IMR-90 (cell line): ENCODE measurements at places on chromosomes 5 and 9. TPM values are rescaled to one million over a fixed set of nuclear protein-coding genes. Genes with fewer than 3 reads are reported as not detected.

OR5C1 gene
- not detected in 2 replicates for total RNA-seq

FOXD1 gene
- 3.2 and 6.4 TPM in 2 replicates for total RNA-seq

SUSD3 gene
- 0.28 and 0.54 TPM in 2 replicates for total RNA-seq

DMRTA1 gene
- under 0.01 TPM in 2 replicates for total RNA-seq

TMC1 gene
- not detected in 2 replicates for total RNA-seq

RAB14 gene
- total RNA-seq: 20.1 and 36.1 TPM in 2 replicates

OR1N1 gene
- total RNA-seq: not detected in 2 replicates

LOX gene
- total RNA-seq: 261 and 277 TPM in 2 replicates

WDR38 gene
- not detected in 2 replicates for total RNA-seq

DDX4 gene
- not detected in 2 replicates for total RNA-seq

SOX30 gene
- total RNA-seq: not detected in 2 replicates

PCAT7 gene
- total RNA-seq: not detected in 2 replicates

PDE6A gene
- not detected in 2 replicates for total RNA-seq

C9 gene
- not detected in 2 replicates for total RNA-seq

SLC25A2 gene
- total RNA-seq: 0.28 TPM in 1 of 2 replicates, not detected in the other

ADAMTS6 gene
- total RNA-seq: 160 and 173 TPM in 2 replicates

OR1L1 gene
- total RNA-seq: not detected in 2 replicates

SLC25A48 gene
- not detected in 2 replicates for total RNA-seq

DOCK2 gene
- total RNA-seq: 1.4 and 3.0 TPM in 2 replicates

TLN1 gene
- total RNA-seq: 337 and 346 TPM in 2 replicates

CDX1 gene
- total RNA-seq: 0.18 TPM in 1 of 2 replicates, not detected in the other

TYRP1 gene
- 0.83 and 0.90 TPM in 2 replicates for total RNA-seq

CD14 gene
- total RNA-seq: 0.18 TPM in 1 of 2 replicates, not detected in the other

NUTM2G gene
- not detected in 2 replicates for total RNA-seq

ST6GALNAC4 gene
- total RNA-seq: 11.9 and 12.5 TPM in 2 replicates

C8G gene
- total RNA-seq: not detected in 2 replicates

ADAMTS19 gene
- total RNA-seq: under 0.01 and 0.28 TPM in 2 replicates

MRPL41 gene
- total RNA-seq: 15.6 and 23.6 TPM in 2 replicates

FAM221B gene
- total RNA-seq: not detected in 2 replicates

HK3 gene
- not detected in 2 replicates for total RNA-seq

UIMC1 gene
- 23.1 and 27.6 TPM in 2 replicates for total RNA-seq

P4HA2 gene
- 190 and 225 TPM in 2 replicates for total RNA-seq

GLDC gene
- 0.36 and 0.83 TPM in 2 replicates for total RNA-seq

NR4A3 gene
- 0.54 and 1.9 TPM in 2 replicates for total RNA-seq

LHX3 gene
- total RNA-seq: not detected in 2 replicates

CARD9 gene
- 0.36 and 1.1 TPM in 2 replicates for total RNA-seq

CDC25C gene
- total RNA-seq: 7.5 and 8.2 TPM in 2 replicates

ADAMTSL1 gene
- 49.2 and 62.2 TPM in 2 replicates for total RNA-seq

RIMOC1 gene
- 4.1 and 10.3 TPM in 2 replicates for total RNA-seq

KIF4B gene
- under 0.01 TPM in 2 replicates for total RNA-seq

CDH10 gene
- 0.18 and 0.28 TPM in 2 replicates for total RNA-seq
